Caudate nucleus (tissue), 63 donors: ENCODE measurements at places on chromosomes 12 and 14.

DNA sequence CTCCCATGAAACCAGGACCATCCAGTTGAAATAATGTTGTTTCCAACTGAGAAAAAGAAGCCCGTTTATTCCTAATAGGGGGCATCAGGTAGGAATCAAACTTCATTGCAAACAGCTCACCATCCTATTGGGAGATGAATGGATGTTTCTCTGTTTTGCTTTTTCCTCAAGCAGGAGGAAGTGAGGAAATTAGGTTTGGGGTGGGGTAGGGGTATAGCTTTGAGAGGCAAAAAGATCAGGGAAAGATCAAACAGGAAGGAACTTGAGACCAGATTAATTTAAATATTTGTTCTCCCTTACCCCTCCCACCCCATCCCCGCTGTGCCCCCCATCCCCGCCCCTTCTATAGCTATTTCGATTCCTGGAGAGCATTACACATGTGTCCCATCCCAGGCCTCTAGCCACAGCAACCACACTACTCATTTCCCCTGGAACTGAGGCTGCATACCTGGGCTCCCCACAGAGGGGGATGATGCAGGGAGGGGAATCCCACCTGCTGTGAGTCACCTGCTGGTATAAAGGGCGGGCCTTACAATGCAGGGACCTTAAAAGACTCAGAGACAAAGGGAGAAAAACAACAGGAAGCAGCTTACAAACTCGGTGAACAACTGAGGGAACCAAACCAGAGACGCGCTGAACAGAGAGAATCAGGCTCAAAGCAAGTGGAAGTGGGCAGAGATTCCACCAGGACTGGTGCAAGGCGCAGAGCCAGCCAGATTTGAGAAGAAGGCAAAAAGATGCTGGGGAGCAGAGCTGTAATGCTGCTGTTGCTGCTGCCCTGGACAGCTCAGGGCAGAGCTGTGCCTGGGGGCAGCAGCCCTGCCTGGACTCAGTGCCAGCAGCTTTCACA, at the start of gene IL23A:
IL23A (plus strand) TSS at position 577 of the 850 bp plus-strand sequence; CDS start at position 738, 161 bp downstream.
- no peak for DNase-seq

DNA sequence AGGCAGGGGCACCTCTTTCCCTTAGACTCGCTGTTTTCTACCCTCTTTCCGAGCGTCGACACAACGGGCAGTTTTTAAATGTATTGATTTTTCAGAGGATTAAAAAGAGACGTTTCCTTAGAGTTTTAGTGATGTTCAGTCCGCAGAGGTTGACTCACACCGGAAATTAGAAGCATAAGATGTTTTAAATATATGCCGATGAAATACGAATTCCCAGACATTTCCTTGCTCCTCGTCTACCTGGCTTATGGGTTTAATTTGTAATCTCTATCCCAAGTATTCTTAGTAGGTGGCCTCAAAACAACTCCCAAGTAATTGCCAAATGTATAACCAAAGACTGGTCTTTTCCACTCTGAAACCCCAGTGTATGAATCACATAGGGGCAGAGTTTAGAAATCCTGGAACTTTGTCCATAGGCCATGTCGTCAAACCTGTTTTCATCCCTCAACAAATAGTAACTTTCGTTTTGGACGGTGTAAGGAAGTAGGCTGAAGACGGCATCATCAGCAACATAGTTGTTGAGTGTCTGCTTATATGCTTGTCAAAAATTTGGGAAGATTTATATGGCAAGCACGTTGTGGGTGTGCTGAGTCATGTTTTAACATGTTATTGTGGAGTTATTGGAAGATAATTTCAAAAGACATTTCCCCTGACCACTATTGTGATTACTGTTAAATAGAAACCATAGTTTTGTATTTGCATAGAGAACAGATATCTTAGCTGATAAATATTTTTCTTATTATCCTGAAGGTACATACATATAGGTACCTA, 824 bp downstream of the TBK1 start:
- no peak for DNase-seq

GRCh38 chr14:72714094-72714493, 179.8 kb downstream of the DPF3 start:
- DNase-seq, result no peak

DNA sequence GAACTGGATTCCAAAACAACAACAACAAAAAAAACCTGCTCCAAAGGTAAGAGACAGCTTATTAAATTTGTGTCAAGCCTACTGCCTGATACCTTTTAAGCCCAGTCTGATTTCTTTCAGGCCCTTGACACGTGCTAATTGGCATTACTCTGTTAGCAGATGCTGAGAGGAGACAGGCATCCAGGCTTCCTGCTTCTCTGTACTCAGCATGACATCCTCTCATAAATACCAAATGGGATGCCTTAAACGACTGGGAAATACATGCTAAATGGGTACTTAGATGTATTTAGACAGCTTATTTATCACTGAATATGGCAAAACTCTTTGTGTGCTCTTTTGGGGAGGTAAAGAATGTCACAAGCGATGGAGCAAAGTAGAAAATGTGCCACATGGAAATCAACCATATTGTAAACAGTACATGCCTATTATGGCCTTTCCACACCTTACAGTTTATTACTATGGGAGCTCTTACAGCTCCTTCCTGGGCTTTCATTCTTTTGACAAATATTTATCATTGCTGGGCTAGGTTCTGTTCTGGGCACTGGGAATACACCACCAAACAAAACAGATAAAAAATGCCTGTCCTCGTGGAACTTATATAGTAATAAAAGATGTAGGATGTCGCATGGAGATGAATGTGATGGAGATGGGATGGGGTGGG, 11.5 kb upstream of the PCED1B start:
- no peak for DNase-seq

- DNase-seq, result no peak
Measured at GRCh38 chr14:88804035-88804434, 11.3 kb upstream of the EML5 start.

- DNase-seq, result no peak
Measured at GRCh38 chr12:79156846-79157463, 292.4 kb downstream of the SYT1 start.

DNA sequence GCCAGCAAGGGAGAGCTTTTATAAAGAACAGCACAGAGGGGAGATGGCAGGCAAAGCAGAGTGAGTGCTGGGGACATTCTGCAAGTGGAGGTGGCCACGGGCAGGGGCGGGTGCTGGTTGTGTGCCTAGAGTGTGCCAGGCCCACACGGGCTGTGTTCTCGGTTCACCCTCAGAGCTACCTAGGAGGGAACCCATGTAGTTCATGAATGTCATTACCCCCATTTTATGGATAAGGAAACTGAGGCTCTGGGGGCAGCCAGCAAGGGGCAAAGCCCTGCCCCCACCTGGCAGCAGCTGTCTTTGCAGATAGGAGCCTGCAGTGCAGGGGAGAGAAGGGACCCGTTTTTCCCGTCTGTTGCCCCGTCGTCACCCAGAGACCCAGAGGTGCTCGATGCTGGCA, 85.2 kb upstream of the NCOR2 start:
- DNase-seq, result no peak

GRCh38 chr12:118356809-118357256, 15.9 kb downstream of the TAOK3 start:
- no peak for DNase-seq

DNA sequence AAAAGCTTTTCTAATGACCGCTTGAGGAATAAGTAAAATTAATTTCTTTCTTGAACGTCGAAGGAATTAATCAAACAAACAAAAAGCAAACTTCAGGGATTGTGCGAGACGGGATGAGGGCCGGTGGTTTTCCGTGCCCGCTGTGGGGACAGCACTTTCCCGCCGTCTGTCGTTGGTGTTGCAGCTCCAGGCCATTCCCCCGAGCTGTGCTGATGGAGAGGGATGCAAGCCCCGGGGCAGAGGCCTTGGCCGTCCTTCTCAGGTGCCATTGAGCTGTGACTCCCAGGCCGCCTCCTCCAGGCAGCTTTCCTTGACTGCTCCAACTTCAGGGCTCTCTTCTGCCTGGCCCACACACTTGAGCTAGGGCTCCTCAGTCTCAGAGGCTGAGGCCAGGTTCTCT, 109.0 kb upstream of the C14orf180 start:
- no peak for DNase-seq

DNA sequence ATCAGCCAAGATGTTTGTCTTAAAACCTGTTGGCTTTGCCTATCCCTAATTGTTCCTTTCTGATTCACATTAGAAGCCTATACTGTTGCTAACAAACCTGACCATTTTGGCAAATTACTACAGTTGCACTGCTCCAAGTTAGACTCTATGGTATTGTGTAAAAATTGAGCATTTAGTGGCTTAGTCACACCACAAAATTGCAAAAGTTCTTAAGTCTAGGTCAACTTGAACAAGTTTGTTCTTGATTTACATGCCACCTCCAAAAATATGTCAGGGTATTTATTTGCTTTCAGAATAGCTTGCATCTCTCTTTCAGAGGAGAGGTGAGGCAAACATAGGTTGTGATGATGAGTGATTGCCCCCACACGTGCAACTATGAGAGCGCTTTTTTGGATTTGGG, 27.0 kb upstream of the PTHLH start:
- DNase-seq, result no peak

DNA sequence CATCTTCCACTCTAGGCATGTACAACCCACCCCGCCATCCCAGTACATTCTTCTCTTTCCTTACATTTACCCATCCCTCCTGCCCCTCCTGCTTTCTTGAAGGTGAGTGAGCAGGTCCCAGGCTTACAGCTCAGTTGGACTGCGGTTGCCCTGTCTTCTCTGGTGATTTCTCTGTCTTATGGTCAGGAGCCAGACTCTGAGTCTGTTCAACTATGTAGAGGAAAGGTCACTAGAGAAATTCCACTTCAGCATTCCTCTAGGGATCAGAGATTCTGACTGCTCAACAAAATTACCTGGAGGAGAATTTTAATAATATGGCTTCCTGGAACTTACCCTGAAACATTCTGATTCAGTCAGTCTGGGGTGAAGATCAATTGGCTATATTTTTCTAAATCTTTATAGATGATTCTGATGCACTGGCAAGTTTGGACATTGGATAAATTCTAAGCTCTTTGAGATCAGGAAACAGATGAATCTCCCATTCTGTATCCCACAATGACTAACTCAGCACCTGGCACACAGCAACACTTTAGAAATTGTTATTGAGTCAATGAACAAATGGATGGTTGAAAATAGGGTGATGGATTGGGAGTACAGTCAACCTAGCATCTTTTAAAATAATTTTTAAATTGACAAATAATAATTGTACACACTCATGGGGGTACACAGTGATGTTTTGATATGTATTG, 128.6 kb upstream of the HIF1A start:
- DNase-seq, result no peak

DNA sequence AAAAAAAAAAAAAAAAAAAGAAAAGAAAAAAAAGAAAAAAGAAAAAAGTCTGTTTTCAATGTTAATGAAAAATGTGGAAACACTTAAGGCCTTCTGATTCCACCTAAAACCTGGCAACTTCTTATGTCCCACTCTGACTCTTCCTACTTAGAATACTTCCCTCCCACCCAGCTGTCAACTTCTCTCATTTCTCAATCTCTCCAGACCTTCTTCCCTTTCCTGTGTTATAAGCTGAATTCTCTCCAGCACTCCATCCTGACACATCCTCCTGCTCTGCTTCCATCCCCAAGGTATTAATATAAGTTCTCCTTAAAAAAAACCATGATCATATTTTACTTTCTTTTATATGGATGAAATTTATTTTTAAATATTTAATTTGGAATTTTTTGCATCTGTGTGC, 20.3 kb upstream of the TMTC1 start:
- DNase-seq, result no peak

GRCh38 chr12:94207849-94208621, 59.7 kb downstream of the PLXNC1 start:
- DNase-seq, result peak; percentile 3

DNA sequence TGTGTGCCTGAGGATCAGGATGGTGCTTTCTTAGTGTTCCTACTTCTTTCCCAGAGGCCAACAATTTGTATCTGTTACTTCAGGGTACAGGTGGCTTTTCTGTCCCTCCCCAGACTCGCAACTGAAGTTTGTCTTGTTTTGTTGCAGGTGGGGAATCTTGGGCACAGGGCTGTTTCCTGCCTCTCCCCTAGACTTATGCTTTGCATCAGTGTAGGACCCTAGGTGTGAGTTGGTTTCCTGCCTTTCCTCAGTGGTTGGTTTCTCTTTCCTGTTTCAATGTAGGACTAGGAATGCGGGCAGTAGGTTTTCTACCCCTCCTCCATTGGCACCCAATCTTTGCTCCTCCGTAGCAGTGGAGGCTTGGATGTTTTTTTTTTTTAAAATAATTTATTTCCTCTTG, 87.0 kb downstream of the TRMT5 start:
- no peak for DNase-seq

- no peak for DNase-seq
Measured at GRCh38 chr12:4278329-4279197, 5.0 kb downstream of the CCND2 start.

- DNase-seq, result no peak
Measured at GRCh38 chr12:49762468-49762847, 21.1 kb downstream of the TMBIM6 start.

DNA sequence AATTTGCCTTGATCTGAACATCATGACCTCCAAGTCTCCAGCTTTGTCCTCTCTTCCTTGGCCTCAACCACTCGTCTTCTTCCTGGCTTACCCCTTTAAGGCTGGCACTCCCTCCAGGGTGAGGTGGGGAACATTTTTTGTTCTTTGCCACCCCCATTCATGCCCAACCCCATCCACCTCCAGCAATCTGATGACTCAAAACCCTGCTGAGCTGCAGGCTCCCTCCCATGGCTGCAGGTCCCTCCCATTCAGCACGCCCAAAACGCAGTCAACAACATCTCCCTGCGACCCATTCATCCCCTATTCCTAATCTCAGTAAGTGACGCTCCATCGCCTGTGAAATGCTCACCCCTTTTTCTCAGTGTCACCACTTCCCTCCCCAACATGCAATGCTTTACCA, 138.8 kb upstream of the PRMT8 start:
- peak; percentile 44 for DNase-seq

GRCh38 chr12:21541773-21542172, 15.7 kb downstream of the SPX start:
- no peak for DNase-seq

- no peak for DNase-seq
Measured at GRCh38 chr14:68284333-68284732, 464.8 kb downstream of the RAD51B start.

GRCh38 chr14:72736308-72736707, 157.6 kb downstream of the DPF3 start:
- DNase-seq, result no peak
